ENCODE measurements at places on chromosomes 16 and 17.

DNA sequence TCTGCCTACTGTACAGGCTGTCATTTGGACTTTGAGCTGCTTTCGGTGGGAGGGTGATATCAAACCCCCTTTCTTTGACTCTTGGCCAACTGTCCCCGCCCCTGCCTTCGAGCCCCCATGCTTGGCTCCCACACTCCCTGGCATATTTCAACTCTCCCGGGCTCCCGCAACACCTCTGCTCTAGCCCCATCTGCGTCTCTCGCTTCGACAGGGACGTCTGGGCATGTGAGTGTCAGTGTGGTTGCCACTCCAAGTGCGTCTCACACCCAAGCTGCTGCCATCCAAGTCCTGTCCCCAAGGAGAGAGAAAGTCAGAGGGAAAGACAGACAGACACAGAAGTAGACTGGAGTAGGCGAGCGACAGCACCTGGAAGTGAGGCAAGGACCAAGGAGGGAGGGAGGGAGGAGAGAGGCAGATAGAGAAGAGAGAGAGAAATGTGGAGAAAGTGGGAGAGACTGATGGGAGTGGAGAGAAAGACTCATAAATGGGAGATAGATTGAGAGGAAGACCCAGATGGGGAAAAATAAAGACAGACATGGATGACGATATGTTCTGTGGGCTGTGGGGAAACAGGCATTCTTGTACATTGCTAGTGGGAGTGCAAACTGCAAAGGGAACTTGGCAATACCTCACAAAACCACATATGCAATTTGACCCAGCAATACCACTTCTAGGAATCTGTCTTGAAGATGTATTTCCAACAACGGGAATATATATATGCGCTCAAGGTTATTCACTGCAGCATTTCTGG, 11.8 kb downstream of the STARD3 start:
- no peak for DNase-seq

DNA sequence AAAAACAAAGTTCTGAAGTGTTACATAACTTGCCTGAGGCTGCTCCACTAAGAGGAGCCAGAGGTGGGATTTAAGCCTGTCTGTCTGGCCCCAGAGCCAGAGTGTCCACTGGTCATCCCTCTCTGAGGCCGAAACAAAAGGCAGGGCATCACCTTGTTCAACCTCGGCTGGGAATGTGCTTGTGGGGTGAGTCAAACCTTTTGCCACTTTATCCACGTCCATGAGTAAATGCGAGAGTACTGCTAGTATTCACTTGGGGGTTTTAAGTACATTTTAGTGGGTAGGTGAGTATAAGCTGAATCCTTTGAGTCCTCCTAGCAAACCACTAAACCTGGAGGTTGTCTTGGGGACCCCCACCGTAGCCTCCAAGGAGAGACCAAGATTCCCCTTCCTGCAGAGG, 103.5 kb downstream of the STX8 start:
- no peak for DNase-seq

DNA sequence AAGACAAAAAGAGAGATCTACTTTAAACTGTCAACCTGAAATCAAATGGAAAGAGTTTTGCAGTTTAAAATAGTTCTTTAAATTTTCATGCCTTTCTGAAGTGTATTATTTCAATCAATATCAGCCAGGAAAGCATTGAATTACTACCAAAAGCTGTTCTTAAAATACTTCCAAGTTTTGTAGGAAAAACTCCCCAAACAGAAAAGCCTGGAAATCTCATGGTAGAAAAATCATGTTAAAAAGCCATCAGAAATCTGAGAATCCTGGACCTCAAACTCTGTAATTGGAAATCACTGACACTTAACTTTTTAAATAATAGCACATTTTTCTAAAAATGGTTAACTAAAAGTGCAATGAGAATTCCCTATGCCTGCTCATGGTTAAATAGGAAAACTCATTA, 63.3 kb upstream of the CNTNAP4 start:
- no peak for DNase-seq

GRCh38 chr16:85104147-85104546, 8.1 kb downstream of the CIBAR2 start:
- no peak for DNase-seq

- DNase-seq = peak; percentile 93
Measured at GRCh38 chr17:82003411-82004381, 19.0 kb downstream of the CENPX start.

GRCh38 chr17:45197555-45198334, 23.9 kb upstream of the FMNL1 start:
- peak; percentile 75 for DNase-seq

DNA sequence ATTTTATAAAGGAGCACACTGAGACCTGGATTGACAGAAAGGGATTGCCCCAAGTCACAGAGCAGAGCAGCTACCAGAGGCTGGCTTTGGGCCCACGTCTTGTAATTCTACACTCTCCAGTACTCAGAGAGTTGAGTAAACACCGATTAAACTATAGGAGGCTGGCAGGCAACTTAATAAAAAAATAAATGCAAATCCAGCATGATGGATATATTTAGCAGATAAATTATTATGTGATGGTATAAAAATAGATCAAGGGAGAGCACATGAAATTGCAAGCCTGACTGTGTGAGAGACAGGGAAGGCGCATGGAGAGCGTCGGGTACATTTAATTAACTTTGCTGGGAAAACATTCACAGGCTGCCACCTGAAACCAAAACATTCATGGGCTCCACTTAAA, 87.7 kb upstream of the CCL2 start:
- no peak for DNase-seq

DNA sequence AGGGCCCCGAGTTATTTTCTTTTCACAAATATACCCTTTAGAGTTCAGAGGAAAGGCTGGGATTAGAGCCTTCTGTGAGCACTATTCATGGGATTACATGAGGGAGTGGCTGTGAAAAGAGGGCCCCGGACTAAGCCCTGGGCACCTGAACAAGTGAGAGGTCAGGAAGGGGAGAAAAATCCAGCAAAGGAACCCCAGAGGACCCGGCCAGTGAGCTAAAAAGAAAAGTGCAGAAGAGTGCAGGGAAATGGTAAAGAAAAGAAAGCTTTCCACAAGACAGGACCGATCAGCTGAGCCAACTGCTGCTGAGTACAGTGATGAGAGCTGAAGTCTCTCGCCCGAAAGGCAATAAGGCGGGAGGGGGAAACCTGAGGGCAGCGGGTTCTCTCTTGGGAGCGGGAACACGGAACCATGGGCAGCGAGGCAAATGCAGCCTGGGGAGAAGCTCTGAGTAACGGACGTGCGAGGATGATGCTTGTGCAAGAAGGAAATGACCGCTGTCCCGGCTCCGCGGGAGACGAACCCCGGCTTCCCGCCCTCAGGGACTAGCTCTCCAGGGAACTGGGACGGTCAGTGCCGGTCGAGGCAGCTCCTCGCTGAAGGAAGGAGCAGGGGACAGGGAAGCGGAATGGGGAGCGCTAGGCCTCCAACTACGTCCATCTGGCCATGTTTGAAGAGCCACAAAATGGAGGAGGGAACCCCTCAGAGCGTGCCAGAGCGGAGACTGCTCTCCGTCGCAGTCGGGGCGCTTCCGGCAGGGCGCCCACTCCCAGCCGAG, 665 bp upstream of the ALDH3A2 start:
- peak; percentile 57 for DNase-seq

DNA sequence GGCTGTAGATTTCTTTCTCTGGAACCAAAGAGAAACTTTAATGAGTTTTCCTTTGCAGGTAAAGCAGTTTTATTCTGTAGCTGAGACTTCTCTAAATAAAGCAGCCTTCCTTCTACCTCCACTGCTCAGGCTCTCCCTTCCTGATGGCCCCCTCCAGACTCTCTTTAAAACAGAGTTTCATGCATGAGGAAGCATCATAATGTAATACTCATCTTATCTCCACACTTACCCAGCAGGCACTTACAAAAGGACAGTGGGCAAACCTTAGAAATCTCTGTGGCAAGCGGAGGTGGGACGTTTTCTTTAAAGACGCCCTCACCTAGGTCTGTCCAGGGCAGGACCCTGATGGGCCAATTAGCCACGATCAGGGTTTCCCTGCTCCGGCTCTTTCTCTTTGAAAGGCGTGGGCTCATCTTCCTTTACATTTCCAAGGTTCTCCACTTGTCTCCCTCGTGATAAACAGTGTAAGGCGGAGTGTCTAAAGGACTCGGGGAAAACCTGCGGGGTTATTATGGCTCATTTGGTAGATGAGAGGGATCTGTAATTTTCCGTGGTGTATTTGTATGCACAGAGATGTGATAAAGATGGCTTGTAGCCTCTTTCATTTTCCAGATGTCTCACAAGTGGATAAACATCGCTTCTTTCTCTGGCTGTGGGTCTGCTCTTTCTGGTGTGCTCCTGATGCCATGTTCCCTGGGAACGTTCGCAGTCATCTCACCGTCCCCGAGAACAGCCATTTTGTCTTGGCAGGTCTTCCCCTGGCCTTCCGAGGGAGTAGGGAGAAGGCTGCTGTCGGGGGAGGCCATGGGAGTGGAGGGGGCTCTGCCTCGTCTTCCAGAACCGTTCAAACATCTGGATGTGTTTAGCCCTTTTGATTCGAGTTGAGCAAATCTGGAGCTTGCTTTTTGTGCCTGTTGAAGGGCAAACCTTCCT, 239.0 kb downstream of the CCDC182 start:
- no peak for DNase-seq

GRCh38 chr16:7744546-7745264, 412.1 kb downstream of the RBFOX1 start:
- DNase-seq = no peak

DNA sequence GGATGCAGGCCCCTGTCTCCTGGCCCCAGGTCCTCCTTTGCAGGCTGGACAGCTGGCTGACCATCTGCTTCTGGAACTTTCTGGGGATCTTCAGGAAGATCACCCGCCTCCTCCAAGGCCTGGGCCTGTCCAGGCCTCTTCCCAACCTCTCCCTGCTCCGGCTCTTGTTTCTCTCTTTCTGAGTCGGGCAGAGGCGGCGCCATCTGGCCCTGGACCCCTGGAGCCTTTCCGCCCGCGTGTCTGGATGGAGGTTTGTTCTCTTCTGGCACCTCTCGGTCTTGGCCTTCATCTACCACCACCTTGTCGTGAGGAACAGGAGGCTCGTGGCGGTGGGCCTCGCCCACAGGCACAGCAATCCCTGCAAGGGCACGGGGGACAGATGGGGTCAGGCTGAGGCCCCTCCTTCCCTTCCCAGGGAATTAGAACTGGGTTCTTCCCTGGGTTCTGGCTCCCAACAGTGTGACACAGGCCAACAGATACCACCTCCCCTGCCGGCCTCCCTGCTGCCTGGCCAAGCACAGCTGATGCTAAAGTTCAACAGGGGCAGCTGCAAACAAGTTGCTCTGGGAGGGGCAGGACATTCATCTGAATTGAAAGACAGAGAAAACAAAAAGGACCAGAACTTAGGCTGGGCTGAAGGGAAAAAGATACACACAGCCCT, 13.3 kb downstream of the NDUFAF8 start:
- no peak for DNase-seq

GRCh38 chr16:11612665-11613025, 25.9 kb upstream of the LITAF start:
- DNase-seq = no peak

DNA sequence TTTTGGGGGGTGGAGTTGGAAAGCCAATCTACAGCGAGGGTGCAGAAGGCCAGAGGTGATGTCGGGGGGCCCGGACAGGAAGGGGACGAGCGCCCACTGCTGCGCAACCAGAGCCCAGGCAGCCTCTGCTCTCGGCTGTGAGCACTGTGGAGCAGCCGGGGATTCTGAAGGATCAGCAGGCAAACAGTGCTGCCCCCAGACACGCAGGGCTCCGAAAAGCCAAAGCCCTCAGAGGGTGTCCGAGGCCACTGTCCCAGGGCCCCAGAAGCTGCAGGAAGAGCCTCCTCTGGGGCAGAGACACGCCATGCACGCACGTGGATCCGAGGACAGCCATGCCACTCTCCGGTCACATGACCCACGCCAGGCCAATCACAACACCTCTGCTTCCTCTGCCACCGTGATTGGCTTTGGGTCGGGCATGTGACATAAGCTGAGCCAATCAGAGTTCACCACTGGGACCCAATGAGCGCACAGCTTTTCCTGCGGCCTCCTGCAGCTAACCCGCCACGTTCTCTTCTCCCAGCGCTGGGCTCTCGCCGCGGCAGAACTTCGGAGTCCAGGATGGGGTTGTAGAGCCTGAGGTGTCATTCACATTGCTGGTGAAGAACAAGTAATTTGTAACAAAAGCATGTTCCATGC, 40.7 kb downstream of the ACTG1 start:
- DNase-seq = peak; percentile 94

- no peak for DNase-seq
Measured at GRCh38 chr16:27387724-27388123, 14.2 kb upstream of the IL21R start.

- no peak for DNase-seq
Measured at GRCh38 chr17:49696233-49696761, 11.5 kb downstream of the SLC35B1 start.

GRCh38 chr16:70770291-70770625, 30.7 kb downstream of the VAC14 start:
- DNase-seq = no peak

DNA sequence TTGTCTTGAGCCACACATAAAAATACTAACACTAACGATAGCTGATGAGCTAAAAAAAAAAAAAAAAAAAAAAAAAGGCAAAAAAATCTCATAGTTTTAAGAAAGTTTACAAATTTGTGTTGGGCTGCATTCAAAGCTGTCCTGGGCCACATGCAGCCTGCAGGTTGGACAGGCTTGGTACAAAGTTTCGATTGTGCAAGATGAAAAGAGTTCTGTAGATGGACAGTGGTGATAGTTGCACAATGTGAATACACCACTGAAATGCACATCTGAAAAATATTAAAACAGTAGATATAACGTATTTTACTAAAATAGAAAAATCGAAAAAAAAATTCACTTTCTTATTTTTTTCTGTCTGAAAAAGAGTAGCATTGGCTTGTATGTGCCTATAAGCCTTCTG, 42.9 kb downstream of the AMFR start:
- no peak for DNase-seq

- DNase-seq = no peak
Measured at GRCh38 chr17:57940231-57940630, 15.0 kb downstream of the CUEDC1 start.

DNA sequence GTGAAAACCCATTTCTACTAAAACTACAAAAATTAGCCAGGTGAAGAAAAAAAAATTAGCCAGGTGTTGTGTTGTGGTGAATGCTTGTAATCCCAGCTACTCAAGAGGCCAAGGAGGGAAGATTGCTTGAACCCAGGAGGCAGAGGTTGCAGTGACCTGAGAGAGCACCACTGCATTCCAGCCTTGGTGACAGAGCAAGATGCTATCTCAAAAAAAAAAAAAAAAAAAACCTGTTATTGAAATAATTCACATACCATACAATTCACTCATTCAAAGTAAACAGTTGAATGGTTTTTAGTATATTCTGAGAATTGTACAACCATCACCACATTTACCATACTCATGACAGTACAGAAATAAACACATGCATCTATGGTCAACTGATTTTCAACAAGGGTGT, 31.0 kb downstream of the ZNRF1 start:
- DNase-seq = peak; percentile 56

- no peak for DNase-seq
Measured at GRCh38 chr16:84791088-84791487, 28.7 kb upstream of the CRISPLD2 start.

Data from brain microvascular endothelial cell (primary cell).